Activated T-helper 2 cell treated with anti-CD3 and anti-CD28 coated beads, Interferon-gamma antibody, Interleukin-2, Interleukin-4, amounts not matched to agents 10 μg/mL and 5 μg/mL and 100 μg/mL, durations not matched to agents 14 hours and 24 hours and 36 hours (primary cell): ENCODE measurements at places on chromosomes 6 and 20.

- DNase-seq, result no peak
These were observed 10.7 kb downstream of the SOD2 start for GRCh38 chr6:159682295-159682694.

DNA sequence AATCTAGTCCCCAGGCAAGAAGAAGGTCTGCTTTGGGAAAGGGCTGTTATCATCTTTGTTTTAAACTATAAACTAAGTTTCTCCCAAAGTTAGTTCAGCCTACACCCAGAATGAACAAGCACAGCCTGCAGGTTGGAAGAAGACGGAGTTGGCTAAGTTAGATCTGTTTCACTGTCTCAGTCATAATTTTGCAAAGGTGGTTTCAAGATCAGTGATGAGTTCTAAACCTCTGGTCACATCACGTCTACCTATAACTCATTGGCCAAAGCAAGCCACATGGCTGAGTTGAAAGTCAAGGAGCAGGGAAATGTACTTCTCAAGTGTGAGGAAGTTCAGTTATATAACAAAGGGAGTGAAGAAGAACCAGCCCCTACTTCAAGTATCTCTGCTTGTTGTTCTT lies 50.5 kb upstream of the ECI2 start:
- DNase-seq, result no peak

DNA sequence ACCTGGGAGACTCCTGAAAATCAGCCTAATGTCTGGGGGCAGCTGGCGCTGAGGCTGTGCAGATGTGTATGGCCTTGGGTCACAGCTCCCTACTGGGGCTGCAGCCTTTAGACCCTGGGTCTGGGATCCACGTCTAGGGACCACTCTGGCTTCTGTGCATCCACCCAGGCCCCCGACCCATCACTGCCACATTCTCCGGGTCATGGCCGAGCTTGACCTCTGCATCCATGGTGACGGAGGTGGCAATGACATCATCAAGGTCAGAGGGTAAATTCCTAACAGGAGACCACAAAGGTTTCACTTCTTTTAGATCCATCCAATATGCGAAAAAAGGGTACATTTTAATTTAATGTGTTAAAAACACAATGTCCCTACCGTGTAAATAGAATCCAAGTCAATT lies 14.5 kb upstream of the PCMTD2 start:
- DNase-seq, result no peak

GRCh38 chr6:95352064-95352795 lies 225.1 kb upstream of the MANEA start:
- no peak for DNase-seq

DNA sequence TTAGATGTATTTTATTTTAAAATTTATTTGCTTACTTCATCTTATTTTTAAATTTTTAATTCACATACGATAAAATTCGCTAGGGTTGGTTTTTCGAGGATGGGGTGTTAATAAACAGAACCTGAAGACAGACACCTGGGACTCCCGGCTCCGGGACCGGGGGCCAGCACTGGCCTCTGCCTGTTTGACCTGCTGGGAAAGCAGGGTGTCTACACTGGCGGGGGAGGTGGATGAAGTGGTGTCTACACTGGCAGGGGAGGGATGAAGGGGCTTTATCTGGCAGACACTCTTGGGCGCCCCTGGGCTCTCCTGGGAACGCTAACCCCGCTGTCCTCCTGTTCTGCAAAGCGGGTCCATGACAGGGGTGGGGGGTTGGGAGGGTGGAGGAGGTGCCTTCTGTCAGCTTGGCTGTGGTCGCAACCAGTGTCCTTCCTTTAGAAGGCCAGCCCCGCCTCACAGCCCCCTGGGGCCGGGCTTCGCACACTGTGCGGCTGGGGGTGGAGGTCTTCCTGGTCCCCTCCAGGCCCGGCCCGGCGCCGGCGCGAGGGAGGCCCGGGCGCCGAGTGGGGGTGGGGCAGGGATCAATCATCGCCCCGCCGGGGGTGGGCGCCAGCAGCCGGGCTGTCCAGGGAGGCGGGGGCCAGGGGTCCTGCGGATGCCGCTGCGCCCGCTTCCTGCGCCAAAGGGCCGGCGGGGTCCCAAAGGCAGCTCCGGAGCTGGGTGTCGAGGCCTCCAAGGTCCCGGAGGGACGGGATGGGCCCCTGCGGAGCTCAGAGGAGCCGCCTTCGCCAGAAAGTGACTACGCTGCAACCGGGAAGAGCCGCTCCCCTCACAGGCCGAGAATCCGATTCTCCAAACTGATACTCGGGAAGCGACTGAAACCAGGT lies 1.8 kb downstream of the GATA5 start:
- DNase-seq, result no peak

DNA sequence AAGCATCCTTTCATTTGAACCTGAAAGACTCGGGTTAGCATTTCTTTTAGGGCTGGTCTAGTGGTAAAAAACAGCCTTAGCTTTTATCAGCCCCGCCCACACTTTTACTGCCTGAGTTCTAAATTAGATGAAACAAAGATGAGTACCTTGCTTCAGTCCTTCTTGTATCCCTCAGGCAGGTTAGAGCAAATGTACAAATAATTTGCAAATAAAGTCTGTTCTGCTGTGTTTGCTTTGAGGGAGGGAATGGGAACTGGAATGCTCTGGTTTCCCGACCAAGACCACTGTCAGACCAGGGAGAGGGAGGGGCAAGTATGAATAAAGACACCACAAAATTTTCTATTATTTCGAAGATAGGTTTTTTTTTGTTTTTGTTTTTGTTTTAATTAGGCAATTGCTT lies 85.5 kb upstream of the FLRT3 start:
- no peak for DNase-seq

DNA sequence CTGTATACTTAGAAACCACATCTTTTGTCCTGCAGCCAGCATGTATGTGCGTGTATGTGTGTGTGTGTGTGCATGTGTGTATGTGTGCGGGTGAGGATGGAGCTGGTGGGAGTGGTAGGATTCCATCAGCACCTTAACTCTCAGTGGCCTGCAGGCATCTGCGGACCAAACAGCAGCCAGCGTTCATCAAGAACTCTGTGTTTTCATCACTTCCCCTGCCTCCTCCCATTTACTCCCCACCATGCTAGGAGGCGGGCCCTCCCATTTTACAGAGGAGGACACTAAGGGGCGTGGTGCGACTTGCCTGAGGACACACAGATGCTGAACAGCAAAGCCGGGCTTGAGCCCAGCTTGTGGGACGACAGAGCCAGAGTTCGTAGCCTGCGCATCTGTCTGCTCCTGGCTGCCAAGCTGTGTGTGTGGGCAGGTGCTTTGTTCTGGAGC lies 8.9 kb downstream of the VSTM2L start:
- DNase-seq, result no peak

- DNase-seq, result no peak
These were observed 325.6 kb downstream of the BTBD3 start for GRCh38 chr20:12243327-12243726.

GRCh38 chr6:109440331-109441068 lies at the start of the genes PPIL6 and SMPD2:
PPIL6 (minus strand) TSS chr6:109440628; CDS start chr6:109440590, 38 bp downstream.
SMPD2 (plus strand) TSS chr6:109440724; CDS start chr6:109441122, 398 bp downstream.
- peak; percentile 72 for DNase-seq

- DNase-seq, result no peak
These were observed 128.7 kb downstream of the TBC1D32 start for GRCh38 chr6:121205569-121205968.

- DNase-seq, result no peak
These were observed 117.7 kb downstream of the PLEKHG1 start for GRCh38 chr6:150717419-150717818.

- DNase-seq, result no peak
These were observed 41.1 kb downstream of the TOX2 start for GRCh38 chr20:43955750-43956191.
